ENCODE measurements at places on chromosomes 12 and 14. TPM values are rescaled to one million over a fixed set of nuclear protein-coding genes. Genes with fewer than 3 reads are reported as not detected.

OR4K17 gene
- not detected for total RNA-seq

IL31 gene
- total RNA-seq: not detected

MYO1H gene
- under 0.01 TPM for total RNA-seq

SELPLG gene
- 36.8 TPM for total RNA-seq

Data from mononuclear cell (primary cell).